Left ventricle myocardium superior (tissue), 1 donor: ENCODE measurements at places on chromosomes 7 and 10. TPM values are rescaled to one million over a fixed set of nuclear protein-coding genes. Genes with fewer than 3 reads are reported as not detected.

FOXI2 gene
- not detected for total RNA-seq

DNA sequence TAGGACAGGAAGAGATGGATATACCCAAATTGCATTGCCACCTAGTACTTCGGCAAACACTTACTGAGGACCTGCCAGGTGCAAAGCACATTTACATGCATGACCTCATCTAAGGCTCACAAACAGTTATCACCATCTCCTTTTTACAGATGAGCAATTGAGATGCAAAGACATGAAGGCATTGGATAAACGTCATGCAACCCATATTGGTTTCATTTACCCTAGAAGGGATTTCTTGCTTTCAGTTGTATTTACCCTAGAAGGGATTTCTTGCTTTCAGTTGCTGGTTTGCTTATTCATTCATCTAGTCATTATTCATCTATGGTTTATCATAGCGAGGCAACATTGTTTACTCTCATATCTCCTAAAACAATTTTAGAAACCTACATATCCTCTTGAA, 52.2 kb downstream of the STEAP1B start:
- DNase-seq, result no peak

CALML3 gene
- total RNA-seq, result not detected

SPDYE2 gene
- total RNA-seq, result not detected

IMPDH1 gene
- 20.7 TPM for total RNA-seq

MYH16 gene
- not detected for total RNA-seq

TRIL gene
- total RNA-seq, result 2.4 TPM

MEOX2 gene
- 11.2 TPM for total RNA-seq

DLX6 gene
- not detected for total RNA-seq

MYL10 gene
- total RNA-seq, result not detected

DNA sequence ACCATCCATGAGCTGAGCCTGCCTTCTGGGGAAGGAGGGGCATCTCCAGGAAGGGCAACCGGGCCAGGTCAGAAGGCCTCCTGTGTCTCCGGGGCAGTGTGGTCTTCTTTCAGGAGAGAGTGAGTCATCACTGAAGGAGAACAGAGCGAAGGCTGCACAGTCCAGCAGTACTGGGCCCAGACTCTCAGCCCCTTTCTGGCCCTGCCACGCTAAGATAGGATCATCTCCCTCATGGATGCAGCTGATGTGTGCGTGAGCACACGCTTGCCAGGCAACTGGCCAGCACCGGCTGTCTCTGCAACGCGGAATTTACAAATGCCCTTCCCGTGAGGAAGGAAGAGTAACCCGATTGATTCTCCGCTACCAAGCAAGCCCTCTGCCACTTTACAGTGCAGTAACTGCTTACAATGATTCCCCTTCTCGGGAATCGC, 328.2 kb downstream of the TNS3 start:
- peak; percentile 64 for DNase-seq

DNA sequence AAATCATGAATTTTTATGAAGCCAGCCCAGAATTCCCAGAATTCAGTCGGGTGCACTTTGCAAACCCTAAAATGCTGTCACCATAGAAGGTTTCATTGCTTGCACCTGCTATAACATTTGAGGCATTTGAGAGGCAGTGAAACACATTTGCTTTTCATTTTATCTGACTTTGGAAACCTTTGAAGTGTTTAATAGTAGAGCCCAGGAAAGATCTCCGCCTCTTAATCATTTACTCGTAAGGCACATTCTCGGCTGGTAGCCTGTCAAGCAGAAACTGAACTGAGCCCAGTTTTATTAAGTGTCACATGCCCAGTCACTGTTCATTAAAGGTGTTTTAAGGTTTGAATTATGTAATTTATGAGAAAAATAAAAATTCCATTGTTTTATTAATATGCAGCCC, 247.6 kb downstream of the EMX2 start:
- DNase-seq, result no peak

DNA sequence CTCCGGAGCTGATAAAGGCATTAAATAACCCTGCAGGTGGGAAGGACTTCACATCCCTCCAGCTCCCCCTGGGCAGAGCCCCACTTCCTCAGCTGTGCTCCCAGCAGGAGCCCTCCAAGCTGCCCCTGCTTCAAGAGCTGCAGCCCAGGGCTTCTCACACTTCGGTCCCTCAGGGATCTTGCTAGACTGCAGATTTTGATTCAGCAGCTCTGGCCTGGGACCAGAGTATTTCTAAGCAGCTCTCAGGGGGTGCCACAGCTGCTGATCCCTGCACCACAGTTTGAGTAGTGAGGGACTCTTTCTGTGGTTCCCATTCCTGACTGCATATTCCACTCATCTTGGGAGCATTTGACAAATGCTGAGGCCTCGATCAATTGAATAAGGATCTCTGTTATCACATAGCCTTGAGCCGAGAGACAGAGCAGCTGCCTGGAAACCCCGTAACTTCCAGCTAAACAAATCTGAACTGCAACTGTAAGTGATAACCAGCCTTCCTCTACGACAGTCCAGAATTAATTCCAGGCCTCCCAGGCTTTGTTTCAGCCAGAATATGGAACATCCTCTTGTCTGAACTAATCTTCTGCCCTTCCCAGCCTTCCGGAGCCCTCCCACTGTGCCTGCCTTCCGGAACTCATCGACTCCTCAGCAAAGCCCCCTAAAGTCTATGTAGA, 161.4 kb downstream of the CCDC3 start:
- DNase-seq, result no peak

GRCh38 chr10:29375888-29376287, 87.0 kb downstream of the LYZL1 start:
- DNase-seq, result no peak

- no peak for DNase-seq
Observed at GRCh38 chr10:80498078-80498832, 39.4 kb upstream of the SH2D4B start.

MYO1G gene
- total RNA-seq, result 1.3 TPM

DNA sequence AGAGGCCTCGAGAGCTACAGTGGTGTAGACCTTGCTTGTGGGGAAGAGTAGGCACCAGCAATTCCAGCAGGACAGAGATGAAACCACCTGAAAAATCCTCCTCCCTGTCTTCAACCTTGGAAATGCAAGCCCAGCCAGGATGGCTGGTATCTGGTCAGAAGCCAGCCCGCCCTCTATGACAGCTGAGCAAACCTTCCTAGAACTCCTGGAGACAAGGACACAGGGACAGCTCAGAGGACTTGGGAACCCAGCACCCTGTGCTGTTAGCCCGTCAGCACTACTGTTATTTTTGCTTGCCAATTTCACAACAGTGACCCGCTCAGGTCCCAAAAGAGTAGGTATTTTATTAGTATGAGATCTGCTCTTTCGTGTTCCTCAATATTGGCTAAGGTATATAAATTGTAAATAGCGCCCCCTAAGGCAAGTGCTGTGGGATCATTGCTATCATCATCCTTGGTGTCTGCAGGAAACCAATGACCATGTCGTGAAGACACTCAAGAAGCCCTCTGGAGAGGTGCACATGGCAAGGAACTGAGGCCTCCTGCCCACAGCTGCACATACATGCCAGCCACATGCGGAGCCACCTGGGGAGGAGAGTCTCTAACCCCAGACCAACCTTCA, 156.5 kb upstream of the CHST15 start:
- no peak for DNase-seq

TRIM50 gene
- total RNA-seq, result 0.30 TPM

SYT15 gene
- 3.6 TPM for total RNA-seq

PNLIPRP3 gene
- not detected for total RNA-seq

WASHC2C gene
- total RNA-seq, result 33.3 TPM
